ENCODE measurements at places on chromosomes 4 and X.

GRCh38 chrX:41258871-41259270 is 75.1 kb upstream of the DDX3X start:
- DNase-seq = no peak

DNA sequence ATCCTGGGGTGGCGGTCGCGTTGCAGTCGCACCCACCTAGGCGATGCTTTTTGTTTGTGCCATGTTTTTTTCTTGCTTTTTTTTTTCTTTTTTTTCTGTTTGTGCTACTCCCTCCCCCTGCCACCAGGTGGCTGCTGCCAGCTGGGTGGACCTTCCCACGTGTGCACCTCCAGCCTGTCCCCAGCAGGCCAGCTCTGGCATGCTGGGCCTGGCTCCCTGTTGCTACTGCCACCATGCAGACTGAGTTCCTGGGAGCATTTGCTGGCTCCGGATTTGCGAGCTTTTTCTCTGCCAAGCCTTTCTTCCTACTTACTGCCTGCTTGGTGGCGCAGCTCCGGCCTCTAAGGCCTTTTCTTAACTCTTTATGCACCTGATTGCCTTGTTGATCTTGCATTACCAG is 161.2 kb upstream of the WDFY3 start:
- no peak for DNase-seq

- no peak for DNase-seq
Observed at GRCh38 chrX:46236411-46236810, 308.8 kb downstream of the ZNF674 start.

DNA sequence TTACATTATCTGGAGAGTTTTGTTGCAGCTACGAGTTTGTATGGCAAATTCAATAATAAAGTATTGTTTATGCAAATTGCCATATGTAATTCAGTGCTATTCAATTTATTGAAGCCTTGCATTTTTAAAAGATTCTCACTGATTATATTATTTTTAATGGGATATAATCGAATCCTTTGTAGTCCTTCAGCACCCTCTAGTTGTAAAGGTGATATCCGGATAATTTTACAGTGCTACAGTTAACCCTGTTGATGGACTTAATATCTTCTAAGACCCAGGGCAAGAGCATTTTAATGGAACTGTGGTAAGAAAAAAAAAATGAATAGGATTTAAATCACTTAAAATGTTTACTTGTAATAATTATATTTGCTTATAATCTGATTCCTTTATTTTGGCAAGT is 48.5 kb upstream of the GRIA2 start:
- DNase-seq = no peak

DNA sequence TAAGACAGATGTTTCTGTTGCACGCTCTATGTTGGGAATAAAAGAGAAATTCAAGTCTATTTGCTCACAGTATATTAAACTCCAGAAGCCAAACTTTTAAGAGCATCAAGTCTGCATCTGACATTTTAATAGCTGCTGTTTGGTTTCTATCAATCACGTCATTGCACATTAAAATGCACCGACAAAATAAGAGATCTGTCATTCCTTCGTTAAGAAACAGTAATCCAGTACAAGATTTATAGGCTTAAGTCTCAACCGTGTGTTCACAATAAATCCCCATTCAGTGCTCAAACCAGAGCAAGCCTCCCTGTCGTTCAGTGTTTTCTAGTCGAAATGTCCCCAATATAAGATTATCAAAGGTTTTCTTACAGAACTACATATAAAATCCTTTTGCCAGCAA is 89.0 kb upstream of the BMPR1B start:
- DNase-seq = no peak

DNA sequence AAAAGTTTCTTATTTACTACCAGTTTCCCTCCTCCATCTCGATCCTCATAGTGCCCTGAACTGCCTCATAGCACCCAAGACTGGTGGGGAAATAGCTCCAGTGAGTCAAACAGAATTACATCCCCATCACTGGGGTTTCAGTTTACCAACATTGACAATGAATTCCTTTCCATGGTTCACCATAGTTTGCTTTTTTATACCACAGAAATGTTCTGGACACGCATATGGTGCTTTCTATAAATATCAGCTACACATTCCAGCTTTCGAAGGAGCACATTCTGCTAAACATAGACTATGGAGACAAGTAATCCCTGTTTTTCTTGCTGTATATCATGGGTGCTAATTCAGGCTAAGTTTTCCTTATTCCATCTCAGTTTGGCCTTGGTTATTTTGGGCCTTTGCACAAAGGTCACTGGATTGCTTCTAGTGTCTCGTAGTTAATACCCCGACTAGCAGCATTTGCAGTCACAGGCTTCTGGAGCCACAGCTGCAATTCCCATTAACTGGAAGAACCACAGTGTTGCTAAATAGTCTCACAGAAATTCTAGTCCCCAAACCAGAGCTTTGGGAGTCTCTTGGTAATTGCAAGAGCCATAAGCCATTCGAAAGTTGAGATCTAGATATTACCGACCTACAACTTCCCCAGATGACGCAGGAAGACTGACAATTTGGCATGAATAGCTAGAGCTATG is 53.4 kb upstream of the TRPC3 start:
- DNase-seq = no peak

Measured in inflammatory macrophage treated with lipopolysaccharide for 4 hours (primary cell).